ENCODE measurements at places on chromosomes 5 and 9. TPM values are rescaled to one million over a fixed set of nuclear protein-coding genes. Genes with fewer than 3 reads are reported as not detected.

GRCh38 chr5:134436523-134437339 is 25.1 kb upstream of the CDKN2AIPNL start:
- H3K27ac ChIP-seq = peak overlapping the region; percentile 92
- peak; percentile 91 for DNase-seq
- no peaks in the 10 kb centered on the region for H3K36me3 ChIP-seq
- no peaks in the 10 kb centered on the region for H3K27me3 ChIP-seq

- no peak for DNase-seq
- H3K27ac ChIP-seq = no peak overlapping the region
- no peaks in the 10 kb centered on the region for H3K4me1 ChIP-seq
- no peaks in the 10 kb centered on the region for H3K36me3 ChIP-seq
- no peaks in the 10 kb centered on the region for H3K27me3 ChIP-seq
Observed at GRCh38 chr5:33423018-33423630, 17.6 kb upstream of the TARS1 start.

DNA sequence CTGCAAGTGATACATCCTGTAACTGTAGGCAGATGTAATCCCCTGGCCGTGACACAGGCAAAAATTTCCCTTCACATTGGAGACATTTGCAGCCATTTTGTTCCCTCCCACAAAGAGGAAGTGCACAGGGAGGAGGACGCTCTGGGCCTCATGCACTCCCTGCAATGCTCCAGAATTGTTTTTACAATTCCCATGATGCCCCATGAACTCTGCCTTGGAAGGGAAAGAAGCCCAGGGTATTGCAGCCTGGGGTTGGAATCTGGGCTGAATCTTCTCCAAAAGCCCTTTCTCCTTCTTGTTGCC is 491.7 kb downstream of the CCDC171 start:
- H3K4me1 ChIP-seq = no peaks in the 10 kb centered on the region
- H3K27ac ChIP-seq = no peak overlapping the region
- H3K36me3 ChIP-seq = no peaks in the 10 kb centered on the region
- no peaks in the 10 kb centered on the region for H3K27me3 ChIP-seq

- H3K4me1 ChIP-seq = no peaks in the 10 kb centered on the region
- H3K36me3 ChIP-seq = no peaks in the 10 kb centered on the region
- no peaks in the 10 kb centered on the region for H3K27me3 ChIP-seq
- H3K27ac ChIP-seq = no peak overlapping the region
- no peak overlapping the region for H3K4me3 ChIP-seq
- DNase-seq = no peak
Observed at GRCh38 chr9:8651846-8652215, 852.3 kb upstream of the DMAC1 start.

F12 gene
- total RNA-seq = 9.5 TPM

UBAC1 gene
- total RNA-seq = 43.6 TPM

- DNase-seq = no peak
- H3K36me3 ChIP-seq = peaks cover 93% of the 10 kb centered on the region
- H3K27ac ChIP-seq = no peak overlapping the region
Observed at GRCh38 chr9:35705372-35705771, 15.6 kb upstream of the TPM2 start.

DNA sequence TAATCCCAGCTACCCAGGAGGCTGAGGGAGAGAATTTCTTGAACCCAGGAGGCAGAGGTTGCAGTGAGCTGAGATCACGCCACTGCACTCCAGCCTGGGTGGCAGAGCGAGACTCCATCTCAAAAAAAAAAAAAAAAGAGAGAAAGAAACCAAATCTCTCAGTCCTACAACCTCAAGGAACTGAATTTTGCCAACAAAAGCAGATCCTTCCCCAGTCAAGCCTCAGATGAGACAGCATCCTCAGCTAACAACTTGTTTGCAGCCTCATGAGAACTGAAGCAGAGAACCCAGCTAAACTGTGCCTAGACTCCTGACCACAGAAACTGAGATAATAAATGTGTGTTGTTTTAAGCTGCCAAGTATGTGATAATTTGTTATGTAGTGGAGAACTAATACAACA is 7.5 kb upstream of the IL6ST start:
- no peaks in the 10 kb centered on the region for H3K27me3 ChIP-seq
- no peaks in the 10 kb centered on the region for H3K4me1 ChIP-seq
- no peaks in the 10 kb centered on the region for H3K36me3 ChIP-seq
- H3K27ac ChIP-seq = no peak overlapping the region
